ENCODE measurements at places on chromosomes 7 and 10. TPM values are rescaled to one million over a fixed set of nuclear protein-coding genes. Genes with fewer than 3 reads are reported as not detected.

The THNSL1 gene
- 2.7 TPM for total RNA-seq

DNA sequence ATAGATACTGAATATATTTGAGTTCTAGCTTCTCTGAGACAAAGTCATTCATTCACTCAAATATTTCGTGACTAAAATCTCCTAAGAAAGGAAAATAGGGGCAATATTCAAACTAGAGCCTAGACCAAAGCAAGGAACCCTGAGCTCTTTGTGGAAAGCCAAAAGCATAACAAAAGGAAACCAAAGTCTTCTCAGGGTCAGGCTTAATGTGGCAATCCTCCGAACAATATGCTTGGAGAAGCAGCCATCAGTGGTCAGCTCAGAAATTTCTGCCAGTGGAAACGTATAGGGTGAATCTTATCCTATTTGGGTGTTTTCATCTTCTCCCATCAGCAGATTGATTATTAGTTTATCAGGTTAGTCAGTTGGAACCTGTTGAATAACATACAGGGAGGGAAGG, 151.3 kb upstream of the SLC13A1 start:
- DNase-seq, result no peak

DNA sequence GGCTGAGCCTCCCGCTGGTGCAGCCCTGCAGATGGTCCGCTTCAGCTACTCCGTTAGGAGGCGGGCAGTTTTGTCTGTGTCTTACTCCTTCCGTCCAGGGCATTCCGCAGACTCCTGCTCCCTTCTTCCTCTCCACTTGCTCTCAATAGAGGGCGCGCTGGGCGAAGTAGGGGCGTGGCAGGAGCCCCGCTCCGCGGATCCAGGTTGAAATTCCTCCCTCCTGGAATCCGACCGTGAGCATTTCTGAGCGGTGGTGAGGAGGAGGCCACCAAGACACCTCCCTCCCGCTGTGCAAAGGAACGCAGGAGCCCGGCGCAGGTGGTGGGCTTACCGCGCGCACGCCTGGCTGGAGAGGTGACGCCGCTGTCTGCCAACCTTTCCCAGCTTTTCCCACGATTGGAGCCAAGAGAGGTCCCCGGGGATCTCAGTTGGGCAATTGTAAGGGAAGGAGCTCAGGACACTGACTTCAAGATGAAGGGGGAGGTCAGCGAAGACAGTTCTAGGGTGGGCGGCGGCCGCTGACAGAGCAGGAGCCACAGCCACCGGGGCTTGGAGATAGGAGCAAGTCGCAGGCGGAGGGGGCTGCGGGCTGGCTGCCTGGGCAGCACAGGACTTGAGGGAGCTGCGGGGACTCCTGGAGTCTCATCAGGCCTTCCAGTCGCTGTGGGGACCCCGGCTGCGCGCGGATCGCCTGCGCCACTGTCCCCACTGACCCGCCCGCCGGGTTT, 1011.3 kb downstream of the XPNPEP1 start:
- peak; percentile 82 for DNase-seq

- no peak for DNase-seq
Observed at GRCh38 chr7:117041007-117041406, 87.7 kb downstream of the ST7 start.

DNA sequence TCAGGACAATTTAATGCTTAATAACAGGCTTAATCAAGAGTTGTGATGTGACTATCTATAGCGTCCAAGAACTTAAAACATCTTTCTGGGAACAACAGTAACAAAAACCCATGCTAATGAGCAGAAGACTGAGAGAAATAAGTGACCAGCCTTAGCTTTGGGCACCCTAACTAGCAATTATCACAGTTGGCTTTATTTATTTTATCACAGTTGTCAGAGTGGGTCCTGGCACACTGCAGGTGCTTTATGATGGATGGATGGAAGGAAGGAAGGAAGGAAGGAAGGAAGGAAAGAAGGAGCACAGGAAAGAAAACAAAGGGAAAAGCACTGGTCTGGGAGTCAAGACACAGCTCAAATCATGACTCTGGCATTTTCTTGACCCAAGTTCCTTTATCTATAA, 181.1 kb downstream of the SKAP2 start:
- no peak for DNase-seq

- peak; percentile 28 for DNase-seq
Observed at GRCh38 chr10:127872871-127873600, 19.7 kb downstream of the CLRN3 start.

- peak; percentile 58 for DNase-seq
Observed at GRCh38 chr10:101061624-101062231, at the start of gene KAZALD1. KAZALD1 (plus strand) TSS chr10:101061989; CDS start chr10:101062593, 604 bp downstream.

The TRPV5 gene
- not detected for total RNA-seq

- no peak for DNase-seq
Observed at GRCh38 chr7:28088032-28088431, 92.6 kb downstream of the JAZF1 start.

- no peak for DNase-seq
Observed at GRCh38 chr7:99699946-99700345, 20.1 kb upstream of the CYP3A5 start.

The HOXA3 gene
- total RNA-seq, result 13.8 TPM

DNA sequence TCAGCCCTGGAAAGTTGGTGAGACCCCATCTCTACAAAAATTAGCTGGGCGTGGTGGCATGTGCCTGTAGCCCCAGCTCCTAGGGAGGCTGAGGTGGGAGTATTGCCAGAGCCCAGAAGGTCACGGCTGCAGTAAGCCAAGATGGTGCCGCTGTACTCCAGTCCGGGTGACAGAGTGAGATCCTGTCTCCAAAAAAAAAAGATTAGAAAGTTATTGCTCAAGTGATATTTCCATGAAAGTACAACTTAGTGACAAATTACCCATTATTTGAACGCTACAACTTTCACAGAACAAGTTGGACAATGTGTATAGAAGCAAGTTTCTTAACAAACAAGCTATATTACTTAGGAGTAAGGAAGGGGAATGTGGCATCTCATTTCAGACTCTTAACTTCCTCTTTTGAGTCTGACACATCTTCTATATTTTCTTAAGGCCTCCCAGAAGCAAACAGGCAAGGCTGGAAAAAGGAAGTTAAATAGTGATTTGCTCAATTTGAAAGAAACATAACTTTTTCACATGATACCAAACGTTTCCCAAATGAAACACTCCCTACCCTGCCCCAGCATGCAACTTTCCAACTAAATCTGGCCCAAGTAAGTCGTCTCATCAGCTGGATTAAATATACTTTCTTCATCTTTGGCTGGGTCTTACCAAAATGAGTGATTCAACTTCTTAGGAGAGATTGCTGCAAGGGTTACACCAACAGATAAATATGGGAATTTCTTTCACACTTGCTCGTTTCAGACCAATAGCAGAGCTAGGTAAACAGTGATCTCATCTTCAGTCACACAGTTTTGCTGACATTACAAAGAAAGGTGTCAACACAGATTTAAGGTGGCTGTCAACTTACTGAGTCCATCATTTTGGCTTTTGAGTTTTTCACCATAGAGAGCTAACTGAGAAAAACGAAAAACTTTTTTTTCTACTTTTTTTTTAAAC, 66.3 kb upstream of the KLF6 start:
- DNase-seq, result peak; percentile 40

All from PC-3 (cell line).